ENCODE measurements at places on chromosomes 16 and 17. TPM values are rescaled to one million over a fixed set of nuclear protein-coding genes. Genes with fewer than 3 reads are reported as not detected.

DNA sequence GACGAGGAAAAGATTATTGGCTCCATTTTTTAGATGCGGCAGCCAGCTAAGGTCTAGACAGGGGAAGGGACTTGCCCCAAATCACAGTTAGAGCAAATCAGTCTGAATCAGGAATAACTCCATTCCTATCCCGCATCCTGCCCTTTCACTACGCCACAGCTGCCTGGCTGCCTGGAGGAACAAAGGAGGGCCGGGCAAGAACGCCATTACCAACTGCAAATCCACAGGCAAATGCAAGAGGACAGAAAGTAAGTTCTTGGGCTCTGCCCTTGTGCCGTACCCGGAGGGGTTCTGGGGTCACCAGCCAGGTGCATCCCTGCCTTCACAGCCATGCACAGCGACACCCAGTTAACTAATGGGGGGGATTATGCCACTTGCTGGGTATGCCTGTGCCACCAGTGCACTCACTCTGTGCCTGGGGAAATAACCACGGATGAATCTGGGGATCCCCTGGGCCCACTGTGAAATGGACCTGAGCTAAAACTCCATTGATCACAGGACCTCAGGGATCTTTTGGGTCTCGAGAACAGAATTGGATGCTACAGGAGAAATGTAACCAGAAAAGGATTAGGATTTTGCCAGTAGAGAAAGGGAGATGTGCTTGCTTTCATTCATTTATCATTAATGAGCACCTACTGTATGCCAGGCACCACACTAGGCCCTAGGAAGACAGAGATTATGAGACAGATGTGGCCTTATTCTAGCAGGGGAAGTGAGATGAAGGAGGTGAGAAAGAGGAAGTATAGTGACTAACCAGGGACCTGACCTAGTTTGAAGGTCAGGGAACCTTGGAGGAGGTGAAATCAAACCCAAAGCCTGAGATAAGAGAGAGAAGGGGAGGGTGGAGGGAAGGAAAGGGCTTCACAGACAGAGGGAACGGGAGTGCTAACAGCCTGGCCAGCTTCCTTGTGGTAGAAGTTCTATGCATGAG, 17.7 kb downstream of the BCL7C start:
- peaks cover 16% of the 10 kb centered on the region for H3K4me1 ChIP-seq
- no peaks in the 10 kb centered on the region for H3K27me3 ChIP-seq
- no peak for DNase-seq
- peaks cover 31% of the 10 kb centered on the region for H3K36me3 ChIP-seq
- peak overlapping the region; percentile 80 for H3K27ac ChIP-seq

GRCh38 chr17:29042026-29042678, 789 bp upstream of the PIPOX start:
- no peak for DNase-seq
- peaks cover 31% of the 10 kb centered on the region for H3K4me1 ChIP-seq
- no peak overlapping the region for H3K27ac ChIP-seq
- peaks cover 3% of the 10 kb centered on the region for H3K36me3 ChIP-seq
- H3K4me3 ChIP-seq = peak overlapping the region; percentile 20

GRCh38 chr17:12386225-12386624, 279.5 kb upstream of the MYOCD start:
- H3K36me3 ChIP-seq = no peaks in the 10 kb centered on the region
- H3K4me1 ChIP-seq = no peaks in the 10 kb centered on the region
- H3K4me3 ChIP-seq = no peak overlapping the region
- H3K27me3 ChIP-seq = no peaks in the 10 kb centered on the region

GRCh38 chr16:17408955-17409441, 61.8 kb downstream of the XYLT1 start:
- H3K27ac ChIP-seq = no peak overlapping the region
- no peak for DNase-seq
- no peaks in the 10 kb centered on the region for H3K36me3 ChIP-seq
- no peak overlapping the region for H3K4me3 ChIP-seq
- no peaks in the 10 kb centered on the region for H3K27me3 ChIP-seq
- H3K4me1 ChIP-seq = no peaks in the 10 kb centered on the region

DNA sequence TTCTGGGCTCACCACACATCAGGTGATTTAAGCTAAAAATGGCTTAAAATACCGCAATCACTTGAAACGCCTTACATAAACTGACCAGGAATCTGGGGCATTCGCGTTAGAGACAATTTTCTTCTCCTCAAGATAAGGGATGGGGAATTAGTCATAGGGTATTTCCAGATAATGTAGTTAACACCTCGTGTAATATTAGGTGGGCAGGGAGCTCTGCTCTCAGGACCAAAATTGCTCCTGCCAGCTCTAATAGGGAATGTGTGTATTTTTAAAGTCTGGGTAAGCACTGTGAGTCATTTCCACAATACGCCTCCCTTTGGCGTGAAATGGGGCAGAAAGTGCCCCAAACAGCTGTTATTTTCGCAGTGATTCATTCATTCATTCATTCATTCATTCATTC, 408.6 kb downstream of the MAF start:
- no peak overlapping the region for H3K27ac ChIP-seq
- H3K27me3 ChIP-seq = peaks cover 12% of the 10 kb centered on the region
- no peaks in the 10 kb centered on the region for H3K36me3 ChIP-seq
- H3K4me1 ChIP-seq = no peaks in the 10 kb centered on the region

DNA sequence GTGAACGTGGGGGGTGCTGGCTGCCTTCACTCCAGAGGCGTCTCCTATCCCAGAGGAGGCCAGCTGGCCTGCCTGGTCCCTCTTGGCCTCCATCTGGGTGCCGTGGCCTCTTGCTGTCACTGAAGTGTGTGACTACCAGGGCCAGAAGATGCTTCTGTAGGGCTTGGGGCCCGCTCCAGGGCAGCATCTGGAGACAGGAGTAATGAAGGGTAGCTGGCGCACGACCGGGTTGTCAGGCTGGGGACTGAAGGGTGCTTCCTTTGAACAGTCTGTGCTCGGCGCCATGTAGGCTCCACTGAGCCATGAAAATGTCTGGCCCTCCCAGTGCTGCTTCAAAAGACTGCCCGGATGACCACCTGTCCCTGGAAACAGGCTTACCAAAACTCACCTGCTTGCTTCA, 31.3 kb downstream of the ASIC2 start:
- H3K4me3 ChIP-seq = no peak overlapping the region
- no peak overlapping the region for H3K27ac ChIP-seq
- no peak for DNase-seq

EMC6 gene
- total RNA-seq = 42.9 TPM

DNA sequence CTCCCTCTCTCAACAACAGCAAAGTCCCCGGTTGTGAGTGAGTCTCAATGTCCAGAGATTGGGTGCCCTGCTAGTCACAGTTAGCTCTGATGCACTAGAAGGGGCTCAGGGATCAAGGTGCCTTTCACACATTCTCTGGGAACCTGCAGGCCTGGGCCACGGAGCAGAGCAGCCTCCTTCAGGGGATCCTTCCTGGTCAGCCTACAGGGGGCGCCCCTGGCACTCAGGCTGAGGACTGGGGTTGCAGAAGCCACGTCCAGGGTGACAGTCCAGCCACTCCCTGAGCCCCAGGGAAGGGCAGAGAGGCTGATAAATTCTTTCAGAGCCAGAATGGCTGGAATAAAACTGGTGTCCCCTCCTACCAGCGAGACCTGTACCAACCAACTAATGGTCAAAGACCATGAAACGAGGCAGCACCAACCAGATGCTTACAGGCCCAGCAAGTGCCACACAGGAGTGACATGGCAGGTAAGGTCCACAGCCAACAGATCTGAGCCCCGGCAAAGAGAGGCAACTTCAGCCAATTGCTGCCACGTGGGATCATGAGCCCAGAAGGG, 43.5 kb downstream of the ST3GAL2 start:
- no peak overlapping the region for H3K4me3 ChIP-seq
- H3K27me3 ChIP-seq = no peaks in the 10 kb centered on the region
- peak; percentile 86 for DNase-seq
- peaks cover 9% of the 10 kb centered on the region for H3K36me3 ChIP-seq

DNA sequence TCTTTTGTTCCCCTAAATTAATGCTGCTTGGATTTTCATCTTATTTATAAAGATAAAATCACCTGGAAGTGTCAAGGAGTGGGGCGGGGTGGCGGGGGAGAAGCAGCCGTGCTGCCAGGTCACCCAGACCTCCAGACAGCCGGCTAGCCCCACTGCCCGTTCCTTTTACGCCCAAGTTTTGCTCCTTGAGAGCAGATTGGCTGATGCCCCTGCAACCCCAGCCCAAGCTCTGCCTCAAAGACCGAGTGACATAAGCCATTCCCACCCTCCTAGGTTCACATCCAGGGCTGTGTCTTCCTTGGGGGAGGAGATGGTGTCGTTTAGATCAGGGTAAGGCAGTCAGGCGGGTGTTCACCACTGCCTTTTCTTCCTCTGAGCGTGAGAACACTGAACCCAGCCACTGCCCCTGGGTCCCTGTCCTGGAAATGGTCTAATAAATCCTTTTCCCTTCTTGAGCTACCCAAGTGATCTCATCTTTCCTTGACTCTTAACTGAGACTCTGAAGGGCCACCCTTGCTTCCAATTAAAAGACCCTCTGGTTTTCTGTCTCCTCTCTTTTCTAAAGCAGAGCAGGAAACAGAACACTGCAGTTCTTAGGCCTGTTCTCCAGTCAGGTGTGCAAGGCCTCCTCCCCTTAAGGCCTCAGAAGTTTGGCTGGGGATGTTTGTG, 5.7 kb downstream of the PDF start:
- peaks cover 33% of the 10 kb centered on the region for H3K4me1 ChIP-seq
- no peaks in the 10 kb centered on the region for H3K27me3 ChIP-seq
- DNase-seq = no peak
- no peak overlapping the region for H3K4me3 ChIP-seq
- H3K27ac ChIP-seq = no peak overlapping the region
- peaks cover 88% of the 10 kb centered on the region for H3K36me3 ChIP-seq

CARD14 gene
- total RNA-seq = 5.9 TPM

- no peaks in the 10 kb centered on the region for H3K36me3 ChIP-seq
- no peaks in the 10 kb centered on the region for H3K4me1 ChIP-seq
- peaks cover 84% of the 10 kb centered on the region for H3K27me3 ChIP-seq
- no peak for DNase-seq
- no peak overlapping the region for H3K27ac ChIP-seq
Measured at GRCh38 chr16:4593086-4593485, 21.6 kb downstream of the UBALD1 start.

DNA sequence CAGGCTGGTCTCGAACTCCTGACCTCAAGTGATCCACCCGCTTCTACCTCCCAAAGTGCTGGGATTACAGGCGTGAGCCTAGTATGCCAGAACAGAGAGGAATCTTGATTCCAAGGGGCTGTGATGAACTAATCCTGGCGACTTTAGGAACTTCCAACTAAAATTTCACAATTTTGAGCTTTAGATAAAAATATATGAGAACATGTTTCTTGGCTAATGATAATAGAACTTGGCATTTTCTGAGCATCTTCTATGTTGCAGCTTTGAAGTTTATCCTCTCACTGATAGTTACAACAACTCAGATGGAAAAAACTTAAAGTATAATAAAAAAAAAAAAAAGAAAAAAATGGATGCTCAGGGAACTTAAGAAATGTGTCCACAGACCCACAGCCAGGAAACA, 69.8 kb upstream of the WSCD1 start:
- no peaks in the 10 kb centered on the region for H3K36me3 ChIP-seq
- H3K4me3 ChIP-seq = no peak overlapping the region
- peaks cover 76% of the 10 kb centered on the region for H3K27me3 ChIP-seq
- no peaks in the 10 kb centered on the region for H3K4me1 ChIP-seq

GRCh38 chr17:48106802-48107136, 797 bp upstream of the SNX11 start:
- H3K4me3 ChIP-seq = peak overlapping the region; percentile 95
- DNase-seq = no peak
- peak overlapping the region; percentile 91 for H3K27ac ChIP-seq
- H3K36me3 ChIP-seq = peaks cover 43% of the 10 kb centered on the region
- peaks cover 31% of the 10 kb centered on the region for H3K4me1 ChIP-seq
- H3K27me3 ChIP-seq = no peaks in the 10 kb centered on the region

DNA sequence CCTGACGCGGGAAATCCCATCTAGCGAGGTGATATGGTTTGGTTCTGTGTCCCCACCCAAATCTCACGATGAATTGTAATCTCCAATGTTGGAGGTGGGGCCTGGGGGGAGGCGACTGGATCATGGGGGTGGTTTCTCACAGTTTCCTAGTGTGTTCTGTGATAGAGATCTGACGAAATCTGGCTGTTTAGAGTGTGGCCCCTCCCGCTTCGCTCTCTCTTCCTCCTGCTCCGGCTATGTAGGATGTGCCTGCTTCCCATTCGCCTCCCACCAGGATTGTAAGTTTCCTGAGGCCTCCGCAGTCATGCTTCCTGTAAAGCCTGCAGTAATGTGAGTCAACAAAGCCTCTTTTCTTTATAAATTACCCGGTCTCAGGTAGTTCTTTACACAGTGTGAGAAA, 31.6 kb downstream of the IFT140 start:
- H3K27ac ChIP-seq = no peak overlapping the region
- no peak for DNase-seq
- H3K36me3 ChIP-seq = peaks cover 9% of the 10 kb centered on the region
- no peaks in the 10 kb centered on the region for H3K4me1 ChIP-seq
- no peaks in the 10 kb centered on the region for H3K27me3 ChIP-seq

MC1R gene
- total RNA-seq = 17.4 TPM

FBXW10 gene
- 0.50 TPM for total RNA-seq

GRCh38 chr16:49458656-49459445, 85.2 kb downstream of the C16orf78 start:
- H3K4me1 ChIP-seq = no peaks in the 10 kb centered on the region
- no peak overlapping the region for H3K27ac ChIP-seq
- no peak overlapping the region for H3K4me3 ChIP-seq
- no peak for DNase-seq

KRTAP2-3 gene
- total RNA-seq = 18.2 TPM

DNA sequence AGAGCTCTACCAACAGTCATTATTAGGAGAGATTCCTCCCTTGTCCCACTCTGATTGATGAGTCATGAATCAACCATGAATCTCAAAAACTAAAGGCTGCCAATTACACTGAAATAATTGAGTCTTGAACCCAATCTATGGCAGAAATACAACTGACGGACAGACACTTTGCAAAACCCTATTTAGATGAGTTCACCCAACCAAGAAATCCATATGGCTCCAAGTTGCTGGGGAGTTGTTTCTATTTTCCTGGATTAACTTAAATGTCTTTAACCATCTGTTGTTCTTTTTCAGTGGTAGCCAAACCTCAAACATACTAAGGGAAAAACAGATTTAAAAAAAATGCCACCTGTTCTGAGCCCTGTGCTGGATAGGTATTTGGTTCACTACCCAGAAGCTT, 151.0 kb downstream of the SHISA9 start:
- no peaks in the 10 kb centered on the region for H3K36me3 ChIP-seq
- no peak for DNase-seq
- no peak overlapping the region for H3K4me3 ChIP-seq
- no peaks in the 10 kb centered on the region for H3K27me3 ChIP-seq

DNA sequence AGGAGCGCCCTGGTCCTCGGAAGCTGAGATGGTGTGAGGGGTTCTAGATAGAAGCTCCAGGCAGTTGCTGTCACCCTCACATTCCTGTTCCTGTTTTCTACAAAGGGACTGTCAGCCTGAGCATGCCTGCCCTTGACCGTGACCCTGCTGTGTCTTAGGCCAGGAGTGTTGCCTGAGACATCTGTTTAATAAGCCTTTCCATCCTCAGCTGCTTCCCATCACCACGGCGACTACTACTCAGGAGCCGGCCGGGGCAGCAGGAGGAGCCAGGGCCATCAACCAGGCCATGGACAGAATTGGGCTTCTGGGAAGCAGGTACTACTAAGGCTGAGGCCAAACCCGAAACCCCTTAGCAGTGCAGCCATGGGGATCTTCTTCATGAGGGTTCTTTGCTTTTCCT, 151.4 kb downstream of the KATNIP start:
- no peaks in the 10 kb centered on the region for H3K36me3 ChIP-seq
- DNase-seq = no peak
- H3K4me3 ChIP-seq = no peak overlapping the region
- no peak overlapping the region for H3K27ac ChIP-seq
- no peaks in the 10 kb centered on the region for H3K27me3 ChIP-seq

HIRIP3 gene
- 26.3 TPM for total RNA-seq

WNT3 gene
- total RNA-seq = 6.1 TPM

KRT28 gene
- not detected for total RNA-seq
